ENCODE measurements at places on chromosomes 2 and 18.

DNA sequence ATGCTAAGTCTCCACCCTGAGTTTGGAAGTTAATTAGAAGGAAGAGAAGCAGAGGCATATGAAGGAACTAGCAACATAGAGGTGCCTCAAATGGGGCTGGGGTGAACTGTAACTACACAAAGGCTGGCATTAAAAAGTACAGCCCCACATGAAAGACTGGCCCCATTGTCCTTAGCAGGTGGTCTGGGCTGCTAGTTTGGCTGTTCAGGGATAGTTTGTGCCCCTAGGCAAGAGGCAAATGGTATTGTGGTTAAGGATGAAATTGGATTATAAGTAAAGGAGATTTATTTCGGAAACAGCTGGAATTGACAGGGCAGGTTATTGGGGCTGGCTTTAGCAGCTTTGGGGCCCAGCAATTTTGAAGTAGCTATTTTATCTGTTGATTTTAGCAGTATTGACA is 365.7 kb upstream of the TNP1 start:
- DNase-seq: no peak

- DNase-seq: no peak
These were observed 8.9 kb downstream of the ZFP36L2 start for GRCh38 chr2:43217228-43218154.

GRCh38 chr2:157367704-157368103 is 42.1 kb upstream of the ERMN start:
- no peak for DNase-seq

DNA sequence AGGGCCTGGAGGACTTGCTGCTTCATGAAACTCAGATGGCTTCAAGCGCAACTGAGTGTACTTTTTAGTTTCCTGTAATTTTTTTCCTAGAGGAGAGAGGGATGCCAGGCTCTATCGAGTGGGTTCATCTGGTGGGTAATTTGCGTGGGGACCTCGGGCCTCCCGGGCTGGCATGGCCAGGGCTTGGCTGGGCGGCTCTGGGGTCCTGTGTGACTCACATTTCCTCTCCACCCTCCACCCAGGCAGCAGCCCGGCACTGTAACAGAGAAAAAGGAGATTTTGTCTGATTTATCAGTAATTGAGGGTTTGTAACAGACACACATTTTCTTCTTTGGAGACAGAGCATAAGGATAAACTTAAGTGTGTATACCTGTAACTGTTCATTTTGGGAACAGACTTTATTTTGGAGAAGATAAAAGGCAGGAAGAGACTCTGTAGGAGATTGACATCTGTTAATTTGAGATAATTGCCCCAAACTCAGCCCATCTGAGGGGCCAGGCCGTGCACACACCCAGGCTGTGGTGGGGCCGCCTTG is 64.3 kb downstream of the NFATC1 start:
- no peak for DNase-seq

DNA sequence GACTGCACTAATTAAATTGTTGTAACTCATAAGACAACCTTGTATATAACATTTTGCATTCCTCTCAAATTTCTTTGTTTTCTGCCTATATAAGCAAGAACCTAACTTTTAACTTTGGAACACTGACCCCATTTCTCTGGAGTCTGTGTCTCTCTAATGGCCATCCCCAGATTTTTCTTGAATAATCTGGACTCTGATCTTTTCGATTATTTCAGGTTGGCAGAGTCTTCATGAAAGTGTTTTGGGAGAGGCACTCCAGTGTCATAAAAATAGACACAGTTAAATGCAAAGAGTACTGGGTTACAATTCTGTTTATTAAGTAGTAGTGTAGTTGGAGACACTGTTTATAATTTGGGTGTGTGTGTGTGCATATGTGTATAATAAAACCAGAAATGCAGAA is 1467.7 kb upstream of the CELF4 start:
- no peak for DNase-seq

DNA sequence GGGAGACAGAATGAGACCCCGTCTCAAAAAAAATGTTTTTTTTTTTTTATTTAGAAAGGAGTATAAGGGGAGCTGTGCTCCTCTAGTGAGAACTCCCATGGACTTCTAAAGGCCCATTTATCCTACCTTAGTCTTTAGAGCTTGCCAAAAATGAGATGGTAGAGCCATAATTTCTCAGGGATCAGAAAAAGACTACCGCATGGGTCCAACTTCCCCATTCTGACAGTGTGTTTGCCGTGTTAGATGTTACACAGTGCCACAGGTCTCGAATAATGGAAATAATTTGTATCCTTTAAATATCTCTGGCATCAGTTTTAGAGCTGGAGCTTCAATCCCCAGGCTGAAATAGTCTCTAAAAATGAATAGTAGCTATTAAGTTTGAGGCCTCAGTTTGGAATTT is 6.0 kb upstream of the SLC39A10 start:
- DNase-seq: no peak

- DNase-seq: no peak
These were observed 61.1 kb upstream of the RND3 start for GRCh38 chr2:150548527-150548926.

GRCh38 chr2:46644690-46645385 is 165.5 kb downstream of the TMEM247 start:
- no peak for DNase-seq

DNA sequence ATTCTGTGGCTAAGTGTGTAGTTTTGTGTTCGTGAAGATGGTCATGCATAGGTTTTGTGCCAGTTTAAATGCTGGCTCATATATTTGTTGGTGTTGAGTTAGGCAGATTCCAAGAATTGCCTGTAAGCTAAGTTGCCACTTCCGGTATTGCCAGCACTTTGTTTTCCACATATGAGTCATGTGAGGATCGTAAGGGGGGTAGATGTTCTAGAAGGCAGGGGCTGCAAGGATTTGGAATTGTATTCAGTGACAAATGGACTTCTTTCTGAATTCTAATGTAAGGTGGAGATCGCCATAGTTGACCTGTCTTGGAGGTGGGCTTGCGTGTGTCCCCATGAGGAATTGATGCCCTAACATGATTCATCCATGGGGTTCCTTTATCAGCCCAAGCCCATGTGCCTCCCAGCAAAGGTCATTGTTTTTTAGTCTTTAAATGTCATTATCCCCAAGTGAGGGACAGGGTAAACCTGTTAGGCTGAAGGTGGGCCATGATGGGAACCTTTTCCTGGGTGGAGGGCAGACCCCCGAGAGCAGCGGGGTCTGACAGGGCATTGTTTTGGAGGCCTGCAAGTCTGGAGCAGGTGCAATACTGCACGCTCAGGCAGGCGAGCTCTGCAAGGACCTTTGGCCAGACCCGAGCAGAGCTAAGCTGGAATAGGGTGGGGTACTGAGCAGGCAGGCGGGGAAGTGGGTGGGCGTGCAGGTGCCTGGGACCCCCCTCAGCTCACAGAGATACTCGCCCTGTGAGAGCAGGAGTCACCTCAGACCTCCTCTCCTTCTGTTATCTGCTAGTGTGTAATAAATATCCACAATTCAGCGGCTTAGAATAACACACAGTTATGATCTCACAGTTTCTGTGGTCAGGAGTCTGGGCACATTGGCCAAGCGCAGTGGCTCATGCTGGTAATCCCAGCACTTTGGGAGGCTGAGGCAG is 77.4 kb downstream of the LRRFIP1 start:
- no peak for DNase-seq

All from activated CD4-positive, alpha-beta T cell treated with anti-CD3 and anti-CD28 coated beads, Interleukin-2, amount 10 ng/mL, durations not matched to agents 7 days and 5 days (primary cell).